Hematopoietic multipotent progenitor cell treated with erythropoietin and hydrocortisone succinate and interleukin-3 and kit ligand, for 6 days (in vitro differentiated cells): ENCODE measurements at places on chromosomes 5 and 9.

- no peak for DNase-seq
Observed at GRCh38 chr9:8693464-8693863, 893.9 kb upstream of the DMAC1 start.

DNA sequence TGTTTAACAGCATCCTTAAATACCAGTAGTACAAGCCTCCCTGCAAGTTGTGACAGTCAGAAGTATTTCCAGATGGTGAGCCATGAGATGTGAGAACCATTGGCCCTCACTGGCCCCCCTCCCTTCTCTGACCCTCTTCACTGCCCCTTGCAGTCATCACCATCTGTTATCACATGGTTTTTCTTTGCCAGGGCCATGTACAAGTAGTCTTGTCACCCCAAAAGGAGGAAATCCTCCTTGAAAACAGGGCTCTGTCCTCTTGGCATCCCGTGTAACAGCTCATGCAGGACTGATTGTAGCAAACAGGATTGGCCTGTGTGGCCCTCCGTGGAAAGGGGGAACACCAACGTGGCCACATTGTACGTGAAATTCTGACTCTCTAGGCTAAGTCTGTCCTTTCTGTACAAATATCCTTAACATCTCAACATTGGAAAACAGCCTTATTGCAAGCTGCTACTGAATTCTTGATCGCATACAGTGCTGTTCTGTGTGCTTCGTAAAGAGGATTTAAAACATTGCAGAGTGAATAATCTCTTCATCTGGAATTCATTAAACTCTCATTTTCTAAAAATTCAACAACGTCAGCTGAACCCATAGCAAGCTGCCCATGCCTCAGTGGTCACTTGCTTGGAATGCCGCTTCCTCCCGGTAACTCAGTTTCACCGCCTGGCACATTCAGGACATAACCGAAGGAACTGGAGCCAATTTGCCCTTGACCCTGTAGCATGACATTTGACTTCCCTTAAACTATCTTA, 171.7 kb downstream of the ATPSCKMT start:
- DNase-seq = no peak

DNA sequence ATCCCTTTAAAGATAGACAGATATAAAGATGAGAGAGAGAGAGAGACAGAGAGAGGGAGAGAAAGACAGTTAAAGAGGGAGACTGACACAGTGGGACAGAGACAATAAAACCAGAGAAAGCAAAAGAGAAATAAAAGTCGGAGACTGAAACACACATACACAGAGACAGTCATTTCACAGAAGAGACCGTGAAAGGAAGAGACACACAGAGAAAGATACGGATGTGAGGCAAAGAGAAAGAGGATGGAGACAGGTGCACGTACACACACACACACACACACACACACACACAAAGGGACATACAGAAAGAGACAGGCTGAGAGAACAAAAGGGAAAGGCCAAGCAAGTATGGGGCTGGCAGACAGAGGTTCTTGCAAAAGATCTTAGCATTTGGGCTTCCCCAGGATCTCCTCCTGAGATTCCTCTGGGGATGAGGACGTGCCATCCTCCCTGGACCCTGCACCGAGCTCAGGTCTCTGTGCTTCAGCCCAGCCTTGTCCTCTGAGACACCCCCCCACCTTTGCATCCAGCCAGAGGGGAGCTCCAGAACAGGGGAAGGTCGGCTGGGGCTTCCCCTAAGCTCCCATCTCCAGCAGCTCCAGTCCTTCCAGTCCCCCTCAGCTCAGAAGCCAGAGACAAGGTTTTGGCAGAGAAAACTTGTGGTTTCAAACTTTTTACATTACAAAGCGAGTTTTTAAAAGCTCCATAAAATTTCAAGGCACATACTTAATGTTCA, 318.4 kb upstream of the PANK3 start:
- no peak for DNase-seq

DNA sequence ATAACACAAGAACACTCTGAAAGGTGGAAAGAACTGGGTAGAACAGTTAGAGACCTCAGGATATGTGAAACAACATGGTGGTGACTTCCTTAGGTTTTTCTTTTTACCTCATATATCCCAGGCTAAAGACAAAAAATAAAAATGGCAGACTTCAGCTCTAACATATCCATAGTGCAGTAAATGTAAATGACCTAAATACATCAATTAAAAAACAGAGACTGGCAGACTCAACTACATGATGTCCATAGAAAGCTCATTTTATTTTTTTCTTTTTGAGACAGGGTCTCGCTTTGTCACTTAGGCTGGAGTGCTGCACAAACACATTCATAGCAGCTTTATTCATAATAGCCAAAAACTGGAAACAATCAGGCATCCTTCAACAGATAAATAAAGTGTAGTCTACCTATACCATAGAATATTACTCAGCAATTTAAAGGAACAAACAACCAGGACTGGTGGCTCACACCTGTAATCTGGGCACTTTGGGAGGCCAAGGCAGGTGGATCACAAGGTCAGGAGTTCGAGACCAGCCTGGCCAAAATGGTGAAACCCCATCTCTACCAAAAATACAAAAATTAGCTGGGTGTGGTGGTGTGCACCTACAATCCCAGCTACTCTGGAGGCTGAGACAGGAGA, 4.8 kb downstream of the C5orf15 start:
- no peak for DNase-seq

DNA sequence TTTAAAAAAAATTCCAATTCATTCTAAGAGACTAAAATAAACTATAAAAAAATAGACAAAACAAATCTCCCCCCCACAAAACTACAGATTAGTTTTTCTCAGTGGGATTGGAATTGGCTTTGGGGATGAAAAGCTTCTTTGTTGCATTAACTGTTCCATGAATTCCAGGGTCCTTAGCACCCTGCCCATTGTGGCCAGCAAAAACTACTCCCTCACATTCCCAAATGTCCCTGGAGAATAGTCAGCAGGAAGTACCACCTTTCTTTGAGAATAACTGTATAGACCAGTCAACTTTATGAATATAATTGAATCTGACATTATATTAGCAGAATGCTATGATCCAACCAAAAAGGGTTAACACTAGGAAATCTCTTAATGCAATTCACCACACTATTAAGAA, 147.9 kb downstream of the LPAR1 start:
- DNase-seq = no peak

DNA sequence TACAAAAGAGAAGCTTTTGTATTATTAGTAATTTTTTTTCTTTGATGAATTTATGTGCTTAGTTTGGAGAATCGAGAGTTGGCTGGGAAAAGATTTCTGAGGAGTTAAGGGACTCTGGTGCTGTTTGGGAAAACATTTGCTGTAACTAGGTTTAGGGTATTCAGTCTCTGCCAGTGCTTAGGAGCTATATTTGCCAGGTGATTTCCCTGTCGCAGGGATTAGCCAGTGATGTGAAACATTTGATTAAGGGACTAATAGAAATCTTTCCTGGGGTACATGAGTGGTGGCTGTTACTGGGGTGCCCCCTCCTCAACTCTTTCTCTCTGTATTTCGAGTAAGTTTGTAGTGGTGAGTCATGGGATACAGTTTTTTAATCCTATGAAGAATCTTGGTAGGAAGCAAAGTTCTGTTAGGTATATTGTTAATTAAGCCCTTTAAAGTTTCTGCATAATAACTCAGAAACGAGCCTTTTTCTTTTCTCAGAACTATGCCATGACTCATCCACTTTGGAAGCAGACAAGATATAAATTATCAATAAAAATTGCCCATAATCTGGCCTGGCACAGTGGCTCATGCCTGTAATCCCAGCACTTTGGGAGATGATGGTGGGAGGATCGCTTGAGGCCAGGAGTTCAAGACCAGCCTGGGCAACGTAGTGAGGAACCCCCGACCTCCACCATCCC, 18.6 kb downstream of the RGMB start:
- no peak for DNase-seq

GRCh38 chr9:18398038-18398437, 75.9 kb upstream of the ADAMTSL1 start:
- DNase-seq = no peak

- peak; percentile 63 for DNase-seq
Observed at GRCh38 chr5:164346785-164347630, 841.6 kb downstream of the MAT2B start.

GRCh38 chr5:166942948-166943347, 1348.5 kb upstream of the WWC1 start:
- DNase-seq = no peak

DNA sequence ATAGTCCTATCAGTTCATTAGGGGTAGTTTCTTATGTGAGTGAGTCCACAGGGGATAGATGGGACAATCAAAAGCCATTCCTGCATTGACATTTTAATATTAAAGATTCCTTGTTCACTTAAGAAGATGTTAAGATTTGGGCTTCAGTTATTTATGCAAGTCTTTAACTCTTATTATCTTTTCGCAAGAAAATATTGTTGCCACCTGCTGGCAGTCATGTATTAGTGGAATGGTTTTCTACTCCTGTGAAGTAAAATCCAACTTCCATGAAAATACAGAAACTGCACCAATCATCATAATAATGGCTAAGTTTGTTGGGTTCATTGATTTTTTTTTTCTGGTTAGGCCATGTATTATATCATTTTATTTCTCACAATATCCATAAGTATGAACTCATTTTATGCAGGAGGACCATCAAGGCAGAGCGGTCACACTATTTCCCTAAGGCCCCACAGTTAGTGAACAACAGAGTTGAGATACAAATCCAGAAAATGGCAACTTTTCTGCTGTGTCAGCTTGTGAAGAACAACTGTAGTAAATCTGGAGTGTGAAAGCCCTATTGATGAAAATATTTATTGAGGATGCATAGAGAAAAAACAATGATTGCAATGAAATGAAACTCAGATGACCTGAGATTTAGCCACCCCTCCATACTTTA, 88.5 kb upstream of the TXNDC8 start:
- DNase-seq = peak; percentile 30

- DNase-seq = peak; percentile 78
Observed at GRCh38 chr9:114487607-114488300, 17.5 kb downstream of the WHRN start.

DNA sequence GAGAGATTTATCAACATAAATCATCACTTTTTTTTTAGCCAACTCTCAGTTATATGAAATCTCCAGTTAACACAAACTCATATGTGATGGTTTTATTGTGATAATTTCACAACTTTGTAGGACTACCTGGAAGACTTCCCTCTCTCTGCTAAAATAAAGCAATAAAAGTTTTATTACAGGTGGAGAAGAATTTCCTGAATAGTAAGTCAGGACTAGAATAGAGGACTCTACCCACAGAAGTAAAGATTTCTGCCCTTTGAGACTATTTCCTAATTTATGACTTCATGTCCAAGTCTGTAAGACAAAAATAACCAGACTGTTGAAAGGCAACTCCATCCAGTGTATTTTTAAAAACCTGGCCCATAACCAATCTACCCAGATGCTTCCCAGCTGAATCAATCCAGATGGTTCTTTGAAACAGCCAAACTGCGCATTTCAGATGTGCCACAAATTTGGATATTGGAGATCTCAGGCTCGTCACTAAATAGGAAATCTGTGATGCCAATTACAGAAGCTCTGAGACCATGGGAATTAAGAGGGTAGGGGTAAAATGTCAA, 234.0 kb upstream of the NMUR2 start:
- no peak for DNase-seq

DNA sequence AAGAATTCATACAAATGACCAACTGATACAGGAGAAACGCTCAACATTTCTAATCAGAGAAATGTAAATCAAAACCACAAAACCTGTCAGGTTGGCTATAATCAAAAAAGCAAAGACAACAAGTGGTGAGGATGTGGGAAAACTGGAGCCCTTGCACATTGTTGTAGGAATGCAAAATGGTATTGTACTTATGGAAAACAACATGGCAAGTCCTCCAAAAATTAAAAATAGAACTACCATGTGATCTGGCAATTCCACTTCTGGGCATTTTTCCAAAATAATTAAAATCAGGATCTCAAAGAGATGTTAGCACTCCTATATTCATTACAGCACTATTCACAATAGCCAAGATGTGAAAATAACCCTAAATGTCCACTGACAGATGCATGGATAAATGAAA, 76.1 kb downstream of the FNIP1 start:
- no peak for DNase-seq

DNA sequence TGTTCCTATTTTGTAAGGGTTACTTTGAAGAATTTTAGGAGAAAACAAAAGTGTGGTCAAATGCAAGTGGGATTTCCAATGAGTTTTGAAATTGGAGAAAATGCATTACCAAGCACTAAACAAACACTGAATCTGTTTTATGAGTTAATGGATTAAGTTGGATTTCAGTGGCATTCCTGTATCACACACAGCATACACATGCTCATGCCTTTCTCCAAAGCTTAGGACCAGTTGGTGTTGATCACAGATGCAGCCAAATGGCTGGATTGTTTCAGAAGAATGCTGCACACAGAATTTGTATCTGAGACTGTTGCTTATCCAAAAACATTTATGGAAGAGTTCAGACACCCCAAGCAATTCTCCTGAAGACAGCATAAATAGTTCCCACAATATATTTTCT, 611.1 kb downstream of the ACTL7B start:
- no peak for DNase-seq

DNA sequence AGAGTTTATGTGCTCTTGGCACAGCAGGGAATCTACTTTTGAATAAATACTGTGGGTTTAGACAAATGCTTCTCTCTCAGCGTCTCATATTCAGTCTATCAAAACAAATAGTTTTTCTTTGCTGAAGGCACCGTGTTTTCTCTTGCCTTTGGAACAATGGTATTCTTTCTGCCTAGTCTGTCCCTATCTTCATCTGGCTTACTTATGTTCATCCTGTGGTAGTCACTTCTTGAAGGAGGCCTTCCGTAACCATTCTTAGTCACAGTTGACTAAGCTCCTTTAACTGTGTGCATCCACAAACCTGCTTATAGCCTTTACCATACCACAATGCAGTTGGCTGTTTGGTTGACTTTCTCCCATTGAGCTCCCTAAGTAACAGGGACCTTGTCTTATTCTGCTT, 45.9 kb downstream of the LARP1 start:
- no peak for DNase-seq

DNA sequence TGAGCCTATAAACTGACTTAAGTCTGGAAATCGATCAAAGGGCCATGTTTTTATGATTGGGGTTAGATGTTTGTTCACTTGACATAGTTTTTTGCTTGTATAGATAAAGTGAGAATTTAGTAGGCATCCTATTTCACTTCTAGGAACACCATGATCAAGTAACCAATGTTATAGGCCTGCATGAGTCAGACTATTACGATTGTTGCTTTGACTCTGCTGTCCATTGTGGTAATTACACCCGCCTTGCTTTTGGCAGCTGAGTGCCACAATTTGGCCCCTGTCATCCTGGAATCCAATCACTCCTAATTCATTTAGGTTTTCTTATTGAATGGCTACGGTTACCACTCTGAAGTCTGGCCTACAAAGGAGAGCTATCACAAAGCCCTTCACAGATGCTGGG, 67.8 kb upstream of the IL33 start:
- DNase-seq = no peak
